ENCODE measurements at places on chromosomes 12 and 14.

DNA sequence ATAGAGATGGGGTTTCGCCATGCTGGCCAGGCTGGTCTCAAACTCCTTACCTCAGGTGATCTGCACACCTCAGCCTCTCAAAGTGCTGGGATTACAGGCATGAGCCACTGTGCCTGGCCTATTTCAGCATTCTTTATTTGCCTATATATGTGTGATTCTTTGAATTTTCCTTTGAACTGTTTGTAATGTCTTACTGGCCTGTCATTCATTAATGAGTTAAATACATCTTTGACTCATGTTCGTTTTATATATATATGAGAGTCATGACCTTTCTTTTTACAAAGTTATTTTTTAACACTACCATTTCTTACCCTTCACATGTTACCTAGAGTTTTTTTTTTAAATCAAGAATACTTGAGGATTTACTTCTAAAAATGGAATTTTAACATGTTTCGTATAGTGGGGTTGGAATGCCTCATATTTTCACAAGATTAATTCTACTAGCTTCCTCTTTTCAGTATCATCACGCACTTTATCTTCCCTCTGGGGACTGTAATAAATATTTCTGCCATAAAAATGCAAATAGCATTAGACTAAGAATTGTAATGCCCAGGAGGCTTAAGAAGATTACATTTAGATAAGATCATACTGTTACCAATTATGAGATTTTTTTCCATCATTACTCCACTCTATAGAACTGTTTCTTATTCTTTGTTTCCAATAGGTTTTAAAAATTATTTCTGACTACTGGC, 66.7 kb downstream of the NTN4 start:
- no peak for DNase-seq

DNA sequence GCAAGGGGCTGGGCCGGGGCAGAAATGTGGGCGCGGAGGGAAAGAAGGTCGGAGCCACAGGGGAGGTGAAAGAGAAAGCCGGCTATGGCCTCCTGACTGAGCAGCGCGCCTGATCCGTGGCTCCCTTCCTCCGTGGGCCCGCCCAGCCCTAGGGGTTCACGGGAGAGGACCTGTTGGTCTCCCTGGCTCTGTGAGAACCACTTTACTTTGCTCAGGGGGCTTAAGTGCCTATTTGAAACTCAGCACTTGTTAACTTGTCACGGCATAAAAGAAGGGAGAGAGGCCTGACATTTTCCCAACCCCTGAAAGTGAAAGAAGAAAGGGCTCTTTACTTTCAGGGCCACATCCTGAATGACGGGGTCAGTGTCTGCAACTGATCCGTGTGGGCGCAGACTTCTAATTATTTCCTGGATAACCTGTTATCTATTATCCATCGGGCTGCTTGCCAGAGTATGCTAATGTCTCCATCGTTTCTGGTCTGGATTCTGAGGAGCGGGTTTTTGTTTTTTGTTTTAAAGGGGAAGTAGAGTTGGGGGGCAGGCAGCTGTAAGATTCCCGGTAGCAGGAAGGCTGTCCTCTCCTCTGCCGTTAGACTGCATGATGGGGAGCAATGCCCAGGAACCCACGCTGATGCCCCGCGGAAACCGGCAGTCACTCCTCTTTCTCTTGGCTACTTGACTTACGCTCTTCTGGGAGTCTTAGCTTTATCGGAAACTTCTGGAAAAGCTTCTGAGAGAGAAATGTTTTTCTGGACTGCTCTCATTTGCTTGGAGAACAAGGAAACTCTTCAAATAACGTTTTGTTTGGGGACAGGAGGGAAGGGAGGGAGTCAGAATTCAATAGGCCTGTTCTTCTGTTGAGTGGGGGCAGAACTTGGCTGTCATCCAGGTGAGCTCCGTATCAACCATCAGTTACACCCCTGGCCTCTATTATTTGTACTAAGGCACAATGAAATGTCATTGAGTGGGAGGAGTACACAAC, 127.7 kb upstream of the MAX start:
- DNase-seq: peak; percentile 98

GRCh38 chr12:125189015-125189414, 123.8 kb downstream of the AACS start:
- DNase-seq: no peak

DNA sequence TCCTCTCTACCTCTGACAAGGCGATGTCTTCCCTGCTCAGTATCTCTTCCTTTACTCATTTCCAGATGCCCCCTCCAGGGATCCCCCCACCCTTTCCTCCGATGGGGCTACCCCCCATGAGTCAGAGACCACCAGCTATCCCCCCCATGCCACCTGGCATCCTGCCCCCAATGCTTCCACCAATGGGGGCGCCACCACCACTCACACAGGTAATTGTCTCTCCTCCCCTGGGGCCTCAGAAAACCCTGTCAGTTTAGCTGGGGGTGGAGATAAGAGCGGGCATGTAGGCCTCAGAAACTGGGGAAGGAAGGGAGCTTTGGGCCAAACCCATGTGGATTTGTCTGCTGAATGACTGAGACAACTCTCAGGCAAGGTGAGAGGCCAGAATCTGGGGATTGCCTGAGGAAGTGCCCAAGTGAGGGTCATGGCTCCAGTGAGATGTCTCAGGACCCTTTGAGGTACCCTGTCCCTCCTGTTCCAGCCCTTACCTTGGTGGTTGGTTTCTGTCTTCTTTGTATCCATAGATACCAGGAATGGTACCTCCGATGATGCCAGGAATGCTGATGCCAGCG, 8.1 kb downstream of the PRPF40B start:
- DNase-seq: no peak

DNA sequence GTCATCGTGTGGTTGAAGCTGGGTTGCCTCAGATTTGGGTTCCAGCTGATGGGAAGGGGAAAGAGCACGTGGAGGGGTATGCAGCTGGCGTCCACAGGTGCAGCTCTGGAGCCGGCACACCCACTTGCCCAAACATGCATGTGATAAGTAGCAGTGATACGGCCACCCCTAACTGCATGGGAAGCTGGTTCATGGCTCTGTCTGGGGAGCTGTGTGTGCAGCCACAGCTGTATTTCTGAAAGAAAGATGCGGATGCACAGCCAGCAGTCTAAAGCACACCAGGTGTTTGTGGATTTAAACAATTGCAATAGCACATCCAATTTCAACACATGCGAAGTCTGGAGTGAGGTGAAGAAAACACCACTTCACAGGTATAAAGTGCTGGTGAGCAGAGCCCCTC, 181.4 kb downstream of the EFCAB11 start:
- no peak for DNase-seq

DNA sequence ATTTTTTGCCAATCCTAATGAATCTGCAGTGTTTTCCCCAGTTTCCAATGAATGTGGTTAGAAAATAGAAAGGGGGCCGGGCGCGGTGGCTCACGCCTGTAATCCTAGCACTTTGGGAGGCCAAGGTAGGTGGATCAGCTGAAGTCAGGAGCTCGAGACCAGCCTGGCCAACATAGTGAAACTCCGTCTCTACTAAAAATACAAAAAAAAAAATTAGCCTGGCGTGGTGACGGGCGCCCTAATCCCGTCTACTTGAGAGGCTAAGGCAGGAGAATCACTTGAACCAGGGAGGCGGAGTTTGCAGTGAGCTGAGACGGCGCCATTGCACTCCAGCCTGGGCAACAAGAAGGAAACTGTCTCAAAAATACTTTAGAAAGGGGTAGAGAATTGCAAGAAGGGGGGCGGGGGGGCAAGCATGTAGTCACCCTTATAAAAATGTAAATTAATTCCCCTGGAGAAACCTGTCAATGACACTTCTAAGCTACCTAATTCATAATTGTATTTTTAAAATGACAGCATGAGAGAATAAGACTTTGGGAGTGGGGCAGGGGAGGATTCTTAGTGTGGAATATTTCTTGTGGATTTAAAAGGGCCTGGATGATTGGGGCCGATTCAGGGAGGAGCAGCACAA, 1.7 kb downstream of the KLHDC2 start:
- DNase-seq: no peak

DNA sequence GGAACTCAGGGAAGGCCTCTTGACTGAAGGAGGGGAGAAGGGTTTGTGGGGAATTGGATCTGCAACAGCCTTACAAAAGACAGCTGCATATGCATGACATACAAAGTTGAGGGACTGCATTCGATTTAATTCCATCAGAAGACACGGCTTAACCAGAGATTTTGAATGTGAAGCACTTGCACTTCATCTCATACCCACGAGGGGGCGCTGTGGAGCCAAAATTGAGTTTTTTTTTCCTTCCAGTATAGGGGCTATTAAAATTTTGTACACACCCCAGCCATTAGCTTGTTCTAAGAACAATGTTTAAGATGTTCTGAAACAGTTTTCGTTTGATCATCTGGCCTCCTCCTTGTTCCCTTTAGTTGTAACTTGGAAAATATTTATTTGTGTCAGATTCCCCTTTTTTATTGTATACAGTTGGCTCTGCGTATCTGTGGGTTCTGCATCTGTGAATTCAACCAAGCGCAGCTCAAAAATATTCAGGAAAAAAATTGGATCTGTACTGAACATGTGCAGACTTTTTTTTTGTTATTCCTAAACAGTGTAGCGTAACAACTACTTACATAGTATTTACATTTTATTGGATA, 1.6 kb downstream of the SUDS3 start:
- DNase-seq: peak; percentile 32

- no peak for DNase-seq
Measured at GRCh38 chr12:78194448-78194847, 363.8 kb downstream of the NAV3 start.

GRCh38 chr14:46250113-46250703, 401.4 kb downstream of the RPL10L start:
- peak; percentile 45 for DNase-seq

DNA sequence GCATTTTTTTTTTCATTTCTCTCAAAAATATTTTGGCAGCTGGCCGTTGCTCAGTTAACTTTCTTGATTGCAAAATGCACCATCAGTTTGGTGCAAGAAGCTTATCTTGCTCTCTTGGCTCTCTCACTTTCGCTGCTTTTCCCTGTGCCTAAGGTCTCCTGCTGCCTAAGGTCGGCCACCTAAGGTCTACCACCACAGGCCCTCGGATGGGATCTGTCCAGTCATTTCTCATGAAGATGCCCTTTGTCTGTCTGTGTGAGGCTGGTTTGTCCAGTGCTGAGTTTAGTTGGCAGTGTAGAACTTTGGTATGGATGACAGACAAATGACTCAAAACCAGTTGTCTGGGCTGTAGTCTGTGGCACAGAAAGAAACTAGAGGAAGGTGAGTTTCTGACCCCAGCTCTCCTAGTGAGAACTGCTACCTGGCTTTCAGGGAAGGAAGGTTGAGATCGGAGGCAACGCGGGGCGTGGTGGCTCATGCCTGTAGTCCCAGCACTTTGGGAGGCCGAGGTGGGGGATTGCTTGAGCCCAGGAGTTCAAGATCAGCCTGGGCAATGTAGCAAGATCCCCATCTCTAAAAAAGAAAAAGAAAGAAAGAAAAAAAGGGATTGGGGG, 2.6 kb downstream of the MLXIP start:
- DNase-seq: no peak

DNA sequence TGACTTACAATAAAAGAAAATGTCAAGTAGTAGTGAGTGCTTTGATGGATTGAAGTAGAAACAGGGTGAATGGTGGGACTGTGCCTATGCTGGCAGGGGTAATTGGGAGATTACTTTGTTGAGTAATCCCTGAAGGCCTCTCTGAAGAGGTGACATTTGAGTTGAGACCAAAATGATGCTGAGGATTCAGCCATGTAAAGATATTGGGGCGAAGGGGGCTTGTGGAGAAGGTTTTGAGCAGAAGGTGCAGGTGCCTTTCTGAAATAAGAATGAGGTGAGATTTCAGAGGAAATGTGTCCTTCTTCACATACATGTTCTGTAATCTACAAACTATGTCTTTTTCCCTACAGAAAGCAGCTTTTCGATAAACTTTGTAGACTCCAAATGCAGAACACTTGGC, 8.0 kb downstream of the GNG2 start:
- no peak for DNase-seq

GRCh38 chr12:4286228-4286627, 12.7 kb downstream of the CCND2 start:
- no peak for DNase-seq

GRCh38 chr14:61586544-61587055, 108.7 kb upstream of the HIF1A start:
- DNase-seq: no peak

DNA sequence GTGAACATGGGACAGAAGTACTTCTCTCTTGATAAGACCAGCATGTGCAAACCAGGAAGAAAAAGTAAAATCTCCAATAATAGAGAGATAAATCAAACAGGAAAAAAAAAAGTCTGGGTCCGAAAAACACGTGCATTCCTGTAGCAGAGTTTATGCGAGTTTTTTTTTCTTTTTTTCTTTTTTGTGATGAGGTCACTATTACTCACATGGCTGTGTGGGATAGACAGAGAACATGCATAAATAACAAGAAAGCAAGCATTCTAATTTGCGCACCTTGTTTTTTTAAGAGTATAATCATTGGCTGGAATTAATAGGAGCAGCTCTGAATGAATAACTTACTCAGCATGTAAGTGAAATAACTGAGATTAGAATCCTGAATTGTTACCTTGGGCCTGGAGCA, 91.9 kb upstream of the CPM start:
- no peak for DNase-seq

GRCh38 chr12:99152337-99152736, 495.2 kb upstream of the GARIN6 start:
- no peak for DNase-seq

GRCh38 chr14:64118892-64119291, 175.3 kb downstream of the ESR2 start:
- DNase-seq: no peak

DNA sequence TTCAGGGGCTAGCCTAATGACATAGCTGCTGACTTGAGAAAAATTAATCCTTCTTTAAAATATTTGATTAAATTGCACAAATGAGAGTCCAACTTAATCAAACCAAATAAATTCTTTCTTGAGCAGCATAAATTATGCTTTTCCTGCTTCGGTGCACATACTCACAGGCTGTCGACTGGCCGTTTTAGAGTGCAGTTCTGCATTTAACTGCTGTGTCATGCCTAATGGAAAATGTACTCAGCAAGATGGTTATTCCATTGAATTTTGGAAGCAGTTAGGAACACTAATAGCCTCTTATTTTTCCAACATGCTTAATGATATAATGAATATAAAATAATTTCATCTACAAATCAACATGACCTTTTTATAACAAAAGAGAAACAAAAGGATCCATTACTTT, 266.1 kb upstream of the LRIG3 start:
- no peak for DNase-seq
